HCT116 (cell line): ENCODE measurements at places on chromosomes 11 and 22. TPM values are rescaled to one million over a fixed set of nuclear protein-coding genes. Genes with fewer than 3 reads are reported as not detected.

MUC2 gene
- 0.47 TPM for total RNA-seq

KCNK7 gene
- total RNA-seq = 0.61 TPM

FANCF gene
- total RNA-seq = 5.2 TPM

GATD1 gene
- 88.7 TPM for total RNA-seq

OR52I2 gene
- total RNA-seq = not detected

FOLH1 gene
- not detected for total RNA-seq

OR51G1 gene
- not detected for total RNA-seq

KCNJ11 gene
- total RNA-seq = 7.5 TPM

FXYD6 gene
- total RNA-seq = 2.5 TPM

PRSS23 gene
- 3.8 TPM for total RNA-seq

CASP4 gene
- 21.1 TPM for total RNA-seq

MMP27 gene
- total RNA-seq = not detected

POU2F3 gene
- 0.15 TPM for total RNA-seq

OR51E1 gene
- not detected for total RNA-seq

NEFH gene
- not detected for total RNA-seq

KCNQ1 gene
- total RNA-seq = 10.7 TPM

LARGE2 gene
- total RNA-seq = 67.6 TPM

MUC15 gene
- total RNA-seq = not detected

STK33 gene
- 10.9 TPM for total RNA-seq

CNTF gene
- 2.3 TPM for total RNA-seq

MYBPC3 gene
- total RNA-seq = 0.25 TPM

TSGA10IP gene
- not detected for total RNA-seq

PARVA gene
- total RNA-seq = 18.4 TPM

TNNI2 gene
- total RNA-seq = not detected

CEP126 gene
- total RNA-seq = 2.0 TPM

SCUBE1 gene
- 3.9 TPM for total RNA-seq

ANGPTL5 gene
- not detected for total RNA-seq

PGM2L1 gene
- total RNA-seq = 4.9 TPM

FREY1 gene
- total RNA-seq = 0.96 TPM

TMPRSS4 gene
- total RNA-seq = 1.5 TPM

APOL6 gene
- 0.84 TPM for total RNA-seq

SLC1A2 gene
- total RNA-seq = 0.25 TPM

CCDC89 gene
- total RNA-seq = 0.22 TPM

ANKK1 gene
- 0.22 TPM for total RNA-seq

VWCE gene
- total RNA-seq = 2.5 TPM

IL10RA gene
- 1.7 TPM for total RNA-seq

IL18 gene
- 112 TPM for total RNA-seq

P2RY2 gene
- 2.9 TPM for total RNA-seq

ARHGAP8 gene
- total RNA-seq = 67.5 TPM

TMEM151A gene
- 5.9 TPM for total RNA-seq

RPS3 gene
- total RNA-seq = 4,109 TPM

CNTN5 gene
- total RNA-seq = not detected

FLRT1 gene
- 0.15 TPM for total RNA-seq

CCDC116 gene
- total RNA-seq = 0.66 TPM

TRIM22 gene
- total RNA-seq = 0.61 TPM

OR5A1 gene
- not detected for total RNA-seq

FAT3 gene
- total RNA-seq = 0.02 TPM

BIK gene
- total RNA-seq = 31.0 TPM

CCDC87 gene
- total RNA-seq = 0.39 TPM

BRSK2 gene
- total RNA-seq = 14.0 TPM

NRIP3 gene
- total RNA-seq = 0.15 TPM

XRCC6 gene
- 588 TPM for total RNA-seq

CDC42BPG gene
- 30.1 TPM for total RNA-seq

EHF gene
- 51.5 TPM for total RNA-seq

FGF4 gene
- not detected for total RNA-seq

TIGD3 gene
- total RNA-seq = 2.4 TPM

BCO2 gene
- 4.0 TPM for total RNA-seq

TMEM138 gene
- 45.0 TPM for total RNA-seq

CASP5 gene
- total RNA-seq = not detected

MMP10 gene
- not detected for total RNA-seq
